ENCODE measurements at places on chromosomes 2 and 18.
A peak's percentile ranks its signal among the peaks of the same experiment; 100 is the strongest.

DNA sequence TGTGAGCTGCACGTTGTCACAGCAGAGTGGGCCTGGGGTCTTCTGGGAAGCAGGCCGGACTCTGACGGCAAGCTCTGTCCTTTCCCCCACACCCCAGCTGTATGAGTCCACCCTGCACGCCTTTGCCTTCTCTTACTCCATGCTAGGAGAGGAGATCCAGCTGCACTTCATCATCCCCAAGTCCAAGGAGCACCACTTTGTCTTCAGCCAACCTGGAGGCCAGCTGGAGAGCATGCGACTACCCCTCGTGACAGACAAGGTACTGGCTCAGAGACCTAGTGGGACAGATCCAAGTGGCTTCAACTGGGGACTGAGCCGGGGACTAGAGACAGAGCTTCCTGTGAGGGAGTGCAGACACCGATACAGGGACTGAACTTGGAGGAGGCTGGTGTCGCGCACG is 40.1 kb downstream of the NTSR2 start:
- DNase-seq: no peak

- no peak for DNase-seq
These were observed 46.5 kb downstream of the HNRNPLL start for GRCh38 chr2:38556006-38556801.

GRCh38 chr18:23731861-23732260 is 42.6 kb downstream of the LAMA3 start:
- no peak for DNase-seq

- DNase-seq: peak; percentile 25
These were observed 21.6 kb upstream of the GYPC start for GRCh38 chr2:126634273-126634861.

DNA sequence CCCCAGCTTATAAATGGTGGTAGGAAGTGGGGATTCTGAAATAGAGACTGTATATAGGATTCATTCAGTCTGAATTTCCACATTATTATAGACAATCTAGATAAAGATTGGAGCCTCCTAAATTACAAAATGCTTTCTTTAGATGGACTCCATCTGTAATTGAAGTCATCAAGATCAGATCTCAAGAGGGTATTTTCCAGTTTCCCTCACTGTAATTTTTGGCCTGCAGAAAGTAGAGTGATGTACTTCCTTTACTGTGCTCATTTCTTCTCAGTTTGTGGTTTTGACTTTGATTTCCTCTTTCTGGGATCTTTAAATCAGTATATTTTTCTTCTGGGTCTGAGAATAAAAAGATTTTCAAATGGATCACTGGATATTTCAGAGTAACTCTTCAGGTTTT is 7.2 kb downstream of the BABAM2 start:
- no peak for DNase-seq

DNA sequence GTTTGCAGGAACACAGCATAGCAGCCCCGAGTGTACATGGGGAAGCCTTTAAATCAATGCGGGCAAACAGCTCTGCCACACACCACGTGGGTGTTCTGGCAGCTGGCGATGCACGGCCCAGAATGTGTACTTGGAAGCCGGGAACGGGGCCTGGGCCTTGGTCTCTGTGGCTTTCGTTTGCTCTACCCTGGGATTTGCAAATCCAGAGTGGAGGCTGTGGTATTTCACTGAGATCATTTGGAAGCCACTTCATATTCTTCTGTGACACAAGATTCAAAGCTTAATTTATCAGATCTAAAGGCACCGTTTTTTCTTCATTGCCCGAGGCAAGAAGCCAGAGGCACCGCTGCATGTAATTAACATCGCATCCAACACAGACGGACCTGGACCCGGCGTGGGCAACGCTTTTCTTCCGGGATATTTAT is 246.3 kb upstream of the MYT1L start:
- no peak for DNase-seq

DNA sequence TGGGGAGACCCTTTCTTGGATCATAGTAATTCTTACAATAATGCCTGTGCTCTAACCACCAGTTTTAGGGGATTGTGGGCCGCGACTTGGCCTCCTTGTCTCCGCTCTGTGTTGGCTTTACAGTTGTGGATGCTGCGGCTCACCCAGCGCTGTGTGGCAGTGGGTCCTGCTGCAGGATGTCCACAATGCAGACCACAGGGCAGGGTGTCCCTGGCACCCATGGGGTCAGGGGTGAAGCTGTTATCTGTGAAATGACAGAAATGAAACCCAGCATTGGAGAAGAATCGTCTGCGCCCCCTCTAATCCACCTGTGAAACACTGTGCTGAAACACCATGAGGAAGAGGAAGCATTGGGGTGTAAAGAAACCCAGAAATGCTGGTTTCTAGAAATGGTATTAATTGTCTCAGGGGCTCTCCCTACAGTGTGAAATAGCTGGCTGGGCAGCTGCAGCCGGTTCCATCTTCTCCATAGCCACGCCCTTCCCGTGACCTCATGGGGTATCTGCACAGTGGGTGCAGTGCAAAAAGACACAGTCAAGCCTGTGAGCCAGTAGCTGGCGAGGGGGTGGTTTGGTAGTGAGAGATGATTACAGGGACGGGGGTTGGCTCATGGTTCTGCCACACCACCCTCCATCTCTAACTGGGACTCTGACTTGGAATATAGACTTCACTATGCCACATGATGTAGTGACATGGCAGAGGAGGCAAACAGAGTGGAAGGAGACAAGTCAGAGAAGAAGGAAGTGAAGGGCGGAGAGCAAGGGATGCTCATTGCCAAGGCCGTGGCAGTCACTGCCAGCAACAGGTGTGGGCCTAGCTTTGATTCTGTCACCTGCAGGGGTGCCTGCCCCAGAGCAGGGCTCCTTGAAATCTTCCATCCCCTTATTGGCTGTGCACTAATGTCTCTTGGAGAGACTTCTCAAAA is 16.2 kb downstream of the INPP4A start:
- peak; percentile 68 for DNase-seq

Data from NAMALWA (cell line).